Left hindlimb (tissue), 1 donor: ENCODE measurements at places on chromosomes 6 and 20.
A peak's percentile ranks its signal among the peaks of the same experiment; 100 is the strongest.

DNA sequence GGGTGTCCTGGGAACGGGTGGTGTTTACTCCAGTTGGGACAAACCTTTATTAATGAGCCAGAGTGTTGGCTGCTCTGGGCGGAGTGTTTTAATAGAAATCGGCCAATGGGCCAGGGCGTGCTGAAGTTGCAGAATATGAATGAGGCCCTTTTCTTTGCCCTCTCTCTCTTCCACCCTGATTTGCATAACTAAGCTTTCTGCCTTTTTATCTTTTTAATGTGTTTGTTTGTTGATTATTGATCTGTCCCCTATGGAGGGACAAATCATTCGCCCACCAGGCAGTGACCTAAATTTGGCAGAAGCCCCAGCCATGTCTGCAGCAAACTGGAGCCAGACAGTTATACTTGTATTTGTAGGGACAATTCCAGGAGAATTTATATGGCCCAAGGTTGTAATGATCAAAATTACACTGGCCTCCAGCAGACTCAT, 420.9 kb downstream of the PREX1 start:
- no peak for DNase-seq

DNA sequence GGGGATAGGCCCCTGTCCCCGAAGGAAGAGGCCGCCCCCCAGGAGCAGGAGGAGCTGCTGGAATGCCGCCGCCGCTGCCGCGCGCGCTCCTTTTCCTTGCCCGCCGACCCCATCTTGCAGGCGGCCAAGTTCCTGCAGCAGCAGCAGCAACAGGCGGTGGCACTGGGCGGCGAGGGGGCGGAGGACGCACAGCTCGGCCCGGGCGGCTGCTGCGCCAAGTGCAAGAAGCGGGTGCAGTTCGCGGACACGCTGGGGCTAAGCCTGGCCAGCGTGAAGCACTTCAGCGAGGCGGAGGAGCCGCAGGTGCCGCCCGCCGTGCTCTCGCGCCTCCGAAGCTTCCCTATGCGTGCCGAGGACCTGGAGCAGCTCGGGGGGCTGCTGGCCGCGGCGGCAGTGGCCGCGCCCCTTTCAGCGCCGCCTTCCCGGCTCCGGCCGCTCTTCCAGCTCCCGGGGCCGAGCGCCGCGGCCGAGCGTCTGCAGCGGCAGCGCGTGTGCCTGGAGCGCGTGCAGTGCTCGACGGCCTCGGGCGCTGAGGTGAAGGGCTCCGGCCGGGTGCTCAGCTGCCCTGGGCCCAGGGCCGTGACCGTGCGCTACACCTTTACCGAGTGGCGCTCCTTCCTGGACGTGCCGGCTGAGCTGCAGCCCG, 630 bp downstream of the PPP1R3G start:
- DNase-seq = peak; percentile 73

DNA sequence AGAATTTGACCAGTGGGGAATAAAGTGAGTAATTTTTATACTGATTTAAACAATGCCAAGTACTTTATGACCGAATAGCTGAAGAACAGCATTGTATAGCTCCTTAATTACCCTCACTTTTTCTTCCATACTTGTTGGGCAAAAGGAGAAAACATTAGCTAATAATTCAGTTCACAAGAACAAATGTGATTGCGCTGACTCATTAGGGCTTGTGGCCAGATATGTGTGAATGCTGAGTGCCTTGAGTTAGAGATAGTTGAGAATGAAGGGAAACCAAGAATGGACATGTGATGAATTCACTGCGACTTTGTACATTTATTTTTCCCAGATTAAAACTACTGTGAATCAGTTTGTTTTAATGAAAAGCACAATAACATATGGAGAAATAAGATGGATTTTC, 669.4 kb downstream of the TFAP2A start:
- DNase-seq = no peak

GRCh38 chr6:129203190-129203900, 320.4 kb downstream of the LAMA2 start:
- no peak for DNase-seq

DNA sequence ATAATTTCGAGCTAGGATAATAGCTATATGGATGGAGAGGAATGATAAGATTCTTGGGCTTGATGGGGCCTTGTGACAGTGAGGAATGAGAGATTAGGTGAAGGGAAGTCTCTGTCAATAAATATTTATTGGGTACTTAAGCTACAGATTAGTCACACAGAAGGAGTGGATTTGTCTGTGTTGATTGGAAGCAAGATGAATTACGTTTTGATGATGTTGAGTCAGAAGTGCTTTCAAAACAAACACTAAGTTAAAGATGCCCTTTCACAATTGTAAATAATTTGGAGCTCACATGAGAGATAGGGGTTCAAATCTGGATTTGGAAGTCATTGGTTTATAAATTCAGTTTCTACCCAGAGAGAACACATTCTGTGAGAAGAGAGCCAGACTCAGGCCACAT, 834.2 kb downstream of the KIF16B start:
- DNase-seq = no peak

DNA sequence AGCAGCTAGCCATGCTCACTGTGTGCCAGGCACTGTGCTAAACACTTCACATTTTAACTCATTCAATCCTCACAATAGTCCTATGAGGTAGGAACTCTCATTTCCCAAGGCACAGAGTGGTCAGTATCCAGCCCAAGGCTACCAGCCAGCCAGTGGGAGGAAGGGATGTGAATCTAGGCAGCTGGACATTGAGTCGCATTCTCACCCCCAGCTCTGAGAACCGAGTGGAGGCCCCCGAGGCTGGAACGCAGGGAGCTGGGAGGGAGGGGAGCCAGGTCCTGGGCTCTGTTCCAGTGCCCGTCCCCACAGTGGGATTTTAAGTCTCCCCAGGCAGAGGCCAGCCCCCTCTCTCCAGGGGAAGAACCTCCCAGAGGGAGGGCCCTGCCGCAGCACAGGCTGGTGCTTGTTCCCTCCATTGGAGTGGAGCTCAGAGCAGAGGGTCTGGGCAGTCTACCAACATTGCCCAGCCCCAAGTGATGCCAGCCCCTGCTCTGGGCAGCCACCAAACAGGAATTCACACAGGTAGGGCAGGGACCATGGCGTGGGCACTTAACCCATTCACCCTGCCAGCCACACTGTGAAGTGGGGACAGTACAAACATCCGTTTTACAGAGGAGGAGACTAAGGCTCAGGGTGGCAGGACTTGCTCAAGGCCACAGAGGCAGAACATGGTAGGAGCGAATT, 131.3 kb downstream of the CEBPB start:
- peak; percentile 62 for DNase-seq

GRCh38 chr20:57006411-57007170, 259.9 kb downstream of the BMP7 start:
- no peak for DNase-seq

GRCh38 chr20:62281161-62281933, 21.4 kb upstream of the ADRM1 start:
- DNase-seq = no peak

GRCh38 chr20:61623451-61623850, 371.4 kb downstream of the CDH4 start:
- DNase-seq = no peak

- no peak for DNase-seq
These were observed 387.5 kb downstream of the LAMA2 start for GRCh38 chr6:129270450-129270849.

GRCh38 chr20:39897058-39897457, 792.0 kb downstream of the MAFB start:
- no peak for DNase-seq

- DNase-seq = no peak
These were observed 166.5 kb downstream of the MTHFD1L start for GRCh38 chr6:151032034-151032433.

- peak; percentile 74 for DNase-seq
These were observed 211.9 kb downstream of the FOXC1 start for GRCh38 chr6:1821513-1822183.

GRCh38 chr6:30541515-30542403, 14.5 kb downstream of the GNL1 start:
- DNase-seq = peak; percentile 67

GRCh38 chr6:127924440-127924839, 23.6 kb upstream of the THEMIS start:
- no peak for DNase-seq

GRCh38 chr6:88814909-88815308, 148.5 kb downstream of the RNGTT start:
- DNase-seq = no peak
